ENCODE measurements at places on chromosomes 6 and 20.
A peak's percentile ranks its signal among the peaks of the same experiment; 100 is the strongest.

- no peak for DNase-seq
Measured at GRCh38 chr6:50823094-50823920, 4.6 kb downstream of the TFAP2B start.

- DNase-seq, result no peak
Measured at GRCh38 chr6:36063318-36064060, 35.9 kb downstream of the MAPK14 start.

GRCh38 chr6:149988550-149989346 is 25.0 kb downstream of the ULBP1 start:
- no peak for DNase-seq

DNA sequence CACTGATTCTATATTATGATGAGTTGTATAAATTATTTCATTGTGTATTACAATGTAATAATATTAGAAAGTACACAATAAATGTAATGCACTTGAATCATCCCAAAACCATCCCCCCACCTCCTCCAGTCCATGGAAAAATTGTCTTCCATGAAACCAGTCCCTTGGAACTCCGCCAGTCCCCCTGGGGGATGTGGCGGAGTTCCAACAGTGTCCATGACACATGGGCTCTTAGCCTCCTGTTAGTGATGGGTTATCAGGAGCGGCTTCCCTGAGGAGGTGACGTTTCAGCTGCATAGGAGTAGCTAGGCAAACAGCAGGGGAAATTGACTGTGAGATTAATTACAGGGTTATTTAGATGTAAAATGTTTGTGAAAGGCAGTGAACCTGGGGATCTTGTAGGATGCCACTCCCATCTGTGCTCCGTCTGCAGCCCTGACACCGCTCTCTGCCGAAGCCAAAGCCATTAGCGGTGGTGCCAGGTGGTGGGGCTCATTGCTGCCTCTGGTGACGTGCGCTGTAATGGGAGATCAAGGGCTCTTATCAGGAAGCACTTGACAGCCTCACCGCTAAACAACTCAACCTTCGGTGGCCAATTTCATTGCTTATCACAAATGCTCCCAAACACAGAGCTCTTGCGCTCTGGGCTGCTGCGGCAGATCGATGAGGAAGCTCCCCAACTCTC is 81.6 kb upstream of the MC3R start:
- DNase-seq, result no peak

DNA sequence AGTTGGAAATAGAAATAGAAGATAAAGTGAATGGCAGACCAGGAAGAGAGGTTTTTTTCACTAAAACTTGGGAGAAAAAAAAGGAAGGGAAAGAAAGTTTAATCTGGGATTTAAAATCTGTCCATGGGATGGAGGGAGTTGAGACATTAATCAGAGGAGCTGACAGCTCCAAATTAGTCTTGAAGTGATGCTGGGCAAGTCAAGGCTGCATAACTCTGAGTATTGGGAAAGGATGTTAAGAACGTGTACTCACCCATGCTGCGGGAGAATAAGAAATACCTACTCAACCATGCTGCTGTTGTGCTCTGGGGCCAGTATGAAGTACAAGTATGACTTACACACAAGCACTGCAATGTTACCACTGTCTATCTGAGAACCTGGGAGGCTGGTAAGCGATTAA is 47.5 kb downstream of the SNRNP48 start:
- DNase-seq, result no peak

DNA sequence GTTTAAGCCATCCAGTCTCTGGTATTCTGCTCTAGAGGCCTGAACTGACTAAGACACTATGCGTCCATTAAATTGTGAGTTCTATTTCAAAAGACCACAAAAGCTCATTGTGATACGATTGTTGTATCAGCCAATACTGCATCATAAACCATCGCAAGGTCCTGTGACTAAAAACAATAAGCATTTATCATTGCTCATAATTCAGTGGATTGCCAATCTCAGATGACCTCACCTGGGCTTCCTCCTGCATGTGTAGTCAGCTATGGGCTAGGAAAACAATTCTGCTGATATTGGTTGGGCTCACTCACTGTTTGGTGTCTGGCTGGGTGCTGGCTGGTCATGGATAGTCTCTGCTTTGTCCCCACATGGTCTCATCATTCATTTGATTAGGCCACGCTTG is 592.7 kb upstream of the BTBD3 start:
- DNase-seq, result no peak

GRCh38 chr20:62588458-62589149 is 53.7 kb upstream of the SLCO4A1 start:
- DNase-seq, result no peak

DNA sequence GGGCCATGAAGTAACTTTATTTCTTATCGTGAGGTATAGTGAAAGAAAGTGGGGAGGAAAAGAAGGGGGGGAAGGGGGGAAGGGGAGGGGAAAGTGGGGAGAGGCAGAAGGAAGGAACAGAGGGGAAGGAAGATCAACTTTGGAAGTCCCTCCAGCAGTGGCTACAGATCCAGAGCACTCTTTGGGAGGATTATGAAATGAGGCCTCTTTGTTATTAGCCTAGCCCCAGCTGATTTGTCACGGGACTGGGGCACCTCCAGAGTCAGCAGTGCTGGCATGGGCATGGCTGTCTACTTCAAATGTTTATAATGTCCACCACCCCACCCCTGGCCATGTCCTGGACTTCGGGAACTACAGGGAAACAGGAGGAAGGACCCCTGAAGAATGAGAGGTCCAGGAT is 7.6 kb downstream of the MOCS1 start:
- no peak for DNase-seq

DNA sequence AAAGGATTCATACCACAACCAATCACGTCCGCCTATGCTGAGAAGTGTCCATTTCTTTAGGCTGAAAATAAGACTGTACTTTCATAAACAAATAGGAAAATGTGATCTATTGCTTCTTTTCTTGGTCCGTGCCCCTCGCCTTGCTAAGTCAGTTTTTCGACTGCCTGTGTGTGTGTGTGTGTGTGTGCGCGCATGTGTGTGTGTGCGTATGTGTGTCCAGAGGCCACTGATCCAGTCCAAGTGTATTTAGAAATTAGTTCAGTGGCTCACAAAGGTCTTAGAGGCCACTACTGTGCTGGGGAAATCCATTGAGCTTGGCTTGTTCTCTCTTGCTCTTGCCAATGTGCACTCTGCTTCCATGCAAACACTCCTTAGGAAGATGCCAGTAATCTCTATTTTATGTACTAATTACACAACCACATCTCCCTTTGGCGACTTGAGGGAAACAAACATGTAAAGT is 50.5 kb downstream of the SLC22A23 start:
- DNase-seq, result no peak

- no peak for DNase-seq
Measured at GRCh38 chr20:23407781-23408464, 13.4 kb downstream of the NAPB start.

GRCh38 chr6:34300332-34300751 is 51.5 kb upstream of the SMIM29 start:
- DNase-seq, result no peak

DNA sequence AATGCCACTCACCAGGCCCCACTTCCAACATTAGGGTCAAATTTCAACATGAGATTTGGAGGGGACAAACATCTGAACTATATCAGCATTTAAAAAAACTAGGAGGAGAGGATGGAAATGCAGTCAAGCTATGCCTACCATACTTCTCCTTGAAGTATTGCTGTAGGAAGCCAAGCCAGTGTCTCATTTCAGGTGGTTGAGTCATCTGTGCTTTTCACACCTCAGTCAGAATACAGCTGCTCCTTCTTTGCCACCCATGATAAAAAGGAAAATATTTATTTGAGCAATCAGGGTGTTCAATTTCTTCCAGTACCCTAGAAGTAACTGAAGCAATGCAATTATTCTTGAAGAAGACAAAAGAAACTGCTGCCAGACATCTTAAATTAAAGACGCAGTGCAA is 47.0 kb upstream of the EEF1E1 start:
- no peak for DNase-seq

DNA sequence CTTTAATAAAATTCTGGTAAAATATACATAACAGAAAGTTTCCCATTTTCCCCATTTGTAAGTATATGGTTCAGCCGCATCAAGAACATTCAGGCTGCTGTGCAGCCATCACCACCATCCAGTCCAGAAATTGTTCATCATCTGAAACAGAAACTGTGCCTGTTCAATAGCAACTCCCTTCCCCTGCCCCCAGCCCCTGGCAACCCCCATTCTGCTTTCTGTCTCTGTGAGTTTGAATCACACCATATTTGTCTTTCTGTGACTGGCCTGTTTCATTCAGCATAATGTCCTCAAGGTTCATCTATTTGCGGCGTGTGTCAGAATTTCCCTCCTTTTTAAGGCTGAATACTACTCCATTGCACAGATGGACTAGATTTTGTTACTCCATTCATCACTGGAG is 19.1 kb downstream of the VSTM2L start:
- DNase-seq, result no peak

- no peak for DNase-seq
Measured at GRCh38 chr6:77461796-77462195, 1.5 kb downstream of the HTR1B start.

- no peak for DNase-seq
Measured at GRCh38 chr6:114009192-114009591, 38.2 kb upstream of the HDAC2 start.

DNA sequence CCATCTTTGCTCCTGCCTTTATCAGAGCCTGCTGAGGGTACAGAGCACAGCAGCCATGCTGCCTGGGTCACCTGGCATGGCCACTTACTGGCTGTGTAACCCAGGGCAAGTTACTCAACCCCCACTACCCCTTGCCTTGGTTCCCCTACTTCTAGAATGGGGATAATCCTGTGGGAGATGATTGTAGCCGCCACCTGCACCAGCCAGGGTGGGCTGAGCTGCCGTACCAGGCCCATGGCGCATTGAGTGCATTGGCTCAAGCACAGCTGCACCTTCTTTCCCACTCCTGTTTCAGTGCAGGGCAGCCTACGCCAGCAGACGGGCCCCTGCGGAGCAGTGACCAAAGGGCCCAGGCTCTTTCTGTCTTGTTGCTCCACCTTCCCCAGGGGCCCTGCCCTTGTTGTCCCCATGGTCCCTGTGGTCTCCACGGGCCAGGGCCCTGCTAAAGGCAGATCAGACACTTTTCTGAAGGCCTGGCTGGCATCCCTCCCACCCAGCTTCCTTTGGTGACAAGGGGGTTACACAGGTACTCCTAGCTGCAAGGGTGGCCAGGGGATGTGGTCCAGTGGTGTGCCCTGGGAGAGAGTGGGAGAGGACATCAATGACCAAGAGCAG is 159.4 kb upstream of the MLN start:
- DNase-seq, result no peak

DNA sequence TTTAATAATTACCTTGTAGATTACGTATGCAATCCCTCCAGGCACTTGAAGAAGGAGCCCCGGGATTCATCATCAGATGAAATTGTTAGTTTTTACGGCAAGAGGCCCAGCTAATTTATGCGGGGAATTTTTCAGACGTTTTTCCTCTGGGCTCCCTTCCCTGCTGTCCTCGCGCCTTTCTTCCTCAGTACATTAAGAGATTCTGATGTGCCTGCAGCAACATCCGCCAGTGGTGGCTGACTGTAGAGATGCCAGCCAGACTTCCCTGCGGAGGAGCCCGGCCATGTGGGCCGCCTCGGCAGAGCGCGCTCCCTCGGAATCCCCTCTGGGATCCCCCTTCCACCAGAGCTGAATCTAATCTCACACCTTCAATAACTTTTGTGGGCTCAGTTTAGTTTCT is 46.4 kb upstream of the POU3F2 start:
- no peak for DNase-seq

DNA sequence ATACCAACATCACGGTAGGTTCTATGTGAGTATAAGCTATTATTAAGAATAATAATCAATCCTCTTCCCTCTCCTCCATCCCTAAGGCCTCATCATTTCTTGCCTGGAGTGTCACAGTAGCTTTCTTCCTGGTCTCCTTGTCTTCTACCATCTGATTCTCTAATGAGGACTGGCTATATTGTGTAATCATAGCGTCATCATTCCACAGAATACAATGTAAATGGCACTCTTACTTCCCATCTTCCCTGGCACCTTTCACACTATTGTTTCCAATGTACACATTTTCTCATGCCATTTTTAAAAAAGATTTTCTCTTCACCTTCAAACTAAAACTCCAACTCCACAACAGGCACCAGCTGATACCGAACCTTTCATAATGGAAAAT is 2.2 kb upstream of the BTN3A2 start:
- DNase-seq, result no peak

DNA sequence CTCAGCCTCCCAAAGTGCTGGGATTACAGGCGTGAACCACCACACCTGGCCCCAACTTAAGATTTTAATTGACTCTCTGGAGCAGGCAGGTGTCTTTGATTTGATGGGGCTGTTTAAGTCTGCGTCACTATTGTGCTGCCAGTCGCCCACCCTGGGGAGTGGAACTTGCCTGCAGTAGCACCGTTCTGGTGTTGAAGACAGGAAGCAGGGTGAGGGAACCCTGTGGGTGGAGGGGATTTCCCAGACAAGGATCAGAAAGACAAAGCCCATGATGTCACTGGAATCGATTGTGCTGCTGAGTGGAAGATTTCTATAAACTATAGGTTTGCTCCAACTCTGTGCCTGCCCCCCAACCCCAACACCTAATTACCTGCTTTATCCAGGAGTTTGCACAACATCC is 11.0 kb downstream of the ALDH8A1 start:
- no peak for DNase-seq

DNA sequence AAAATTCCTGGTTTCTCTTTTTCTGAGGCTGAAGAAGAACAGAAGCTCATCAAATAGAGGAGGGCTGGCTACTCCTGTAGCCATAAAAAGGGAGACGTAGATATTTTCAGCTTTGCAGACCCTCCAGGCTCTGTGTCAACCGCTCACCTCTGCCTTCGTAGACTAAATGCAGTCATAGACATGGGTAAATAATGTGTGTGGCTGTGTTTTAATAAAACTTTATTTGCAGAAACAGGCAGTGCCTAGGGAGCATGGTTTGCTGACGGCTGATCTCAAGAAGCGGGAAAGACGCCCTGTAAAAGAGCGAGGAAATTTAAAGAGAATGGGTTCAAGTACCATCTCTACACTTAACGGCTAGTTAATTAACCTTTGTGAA is 171.8 kb downstream of the BCAS1 start:
- DNase-seq, result no peak

- DNase-seq, result peak; percentile 44
Measured at GRCh38 chr20:63955281-63955826, 862 bp downstream of the UCKL1 start.

- DNase-seq, result no peak
Measured at GRCh38 chr6:116159782-116160524, 34.0 kb upstream of the COL10A1 start.

- DNase-seq, result no peak
Measured at GRCh38 chr6:73586416-73586974, 65.7 kb upstream of the EEF1A1 start.

GRCh38 chr6:14645221-14645620 is 527.6 kb downstream of the CD83 start:
- no peak for DNase-seq

- no peak for DNase-seq
Measured at GRCh38 chr6:118981884-118982574, 47.1 kb upstream of the MCM9 start.

- DNase-seq, result peak; percentile 47
Measured at GRCh38 chr6:158131926-158132325, 36.1 kb downstream of the SERAC1 start.
